ENCODE measurements at places on chromosomes 7 and 10. TPM values are rescaled to one million over a fixed set of nuclear protein-coding genes. Genes with fewer than 3 reads are reported as not detected.

PHKG1 gene
- total RNA-seq = 1.8 TPM

DNA sequence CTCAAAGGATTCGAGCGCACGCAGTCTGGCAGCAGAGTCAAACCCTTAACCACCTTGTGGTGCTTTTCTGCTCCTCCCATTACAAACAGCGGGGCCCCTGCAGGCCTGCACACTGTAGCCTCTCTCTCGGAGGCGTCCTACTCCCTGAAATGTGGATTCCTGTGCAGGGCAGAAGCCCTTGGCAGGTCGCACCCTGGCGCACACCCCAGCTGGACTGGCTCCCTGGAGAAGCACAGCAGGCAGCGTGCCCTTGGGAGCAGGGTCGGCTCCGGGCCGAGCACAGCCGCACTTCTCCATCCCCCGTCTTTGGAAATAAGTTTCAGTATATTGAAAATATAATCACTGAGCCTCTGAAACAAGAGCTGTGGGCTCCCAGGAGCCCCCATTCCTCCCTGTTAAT lies 144.1 kb downstream of the C10orf105 start:
- peaks cover 7% of the 10 kb centered on the region for H3K27me3 ChIP-seq
- no peaks in the 10 kb centered on the region for H3K36me3 ChIP-seq
- H3K4me3 ChIP-seq = no peak overlapping the region
- no peaks in the 10 kb centered on the region for H3K4me1 ChIP-seq
- DNase-seq = peak; percentile 26

DNA sequence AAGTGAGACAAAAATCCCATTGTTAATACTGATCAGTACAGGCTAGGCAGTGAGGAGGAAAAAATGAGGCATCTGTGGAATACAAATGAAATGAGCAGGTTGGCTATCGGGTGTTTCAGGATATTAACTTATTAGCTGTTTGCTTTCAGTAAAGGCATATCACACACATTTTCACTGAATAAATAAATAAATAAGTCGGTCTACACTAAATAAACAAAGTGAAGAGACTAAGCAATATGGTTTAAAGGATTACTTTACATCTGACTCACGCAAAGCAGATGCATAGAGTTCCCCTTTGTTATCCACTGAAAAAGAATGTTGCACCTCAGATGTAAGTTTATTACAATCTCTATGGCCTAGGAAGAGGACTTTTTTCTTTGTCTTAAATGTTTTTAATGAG lies 6.3 kb upstream of the SEMA3A start:
- H3K27me3 ChIP-seq = no peaks in the 10 kb centered on the region
- no peak for DNase-seq
- H3K27ac ChIP-seq = no peak overlapping the region
- no peaks in the 10 kb centered on the region for H3K36me3 ChIP-seq
- H3K4me1 ChIP-seq = no peaks in the 10 kb centered on the region

- DNase-seq = no peak
- no peak overlapping the region for H3K4me3 ChIP-seq
- H3K36me3 ChIP-seq = no peaks in the 10 kb centered on the region
- no peaks in the 10 kb centered on the region for H3K4me1 ChIP-seq
- H3K27me3 ChIP-seq = peaks cover 27% of the 10 kb centered on the region
Observed at GRCh38 chr10:11014671-11015445, 2.8 kb upstream of the CELF2 start.

GFRA1 gene
- total RNA-seq = 76.6 TPM

ASZ1 gene
- not detected for total RNA-seq

- H3K4me1 ChIP-seq = no peaks in the 10 kb centered on the region
- no peak overlapping the region for H3K4me3 ChIP-seq
- H3K27ac ChIP-seq = no peak overlapping the region
- H3K36me3 ChIP-seq = no peaks in the 10 kb centered on the region
Observed at GRCh38 chr10:103564776-103565520, 71.4 kb downstream of the NEURL1 start.

- no peaks in the 10 kb centered on the region for H3K27me3 ChIP-seq
- peaks cover 43% of the 10 kb centered on the region for H3K4me1 ChIP-seq
- H3K27ac ChIP-seq = peak overlapping the region; percentile 87
- peak; percentile 89 for DNase-seq
- H3K4me3 ChIP-seq = peak overlapping the region; percentile 81
Observed at GRCh38 chr7:47582764-47583738, 1.1 kb upstream of the TNS3 start.

DNA sequence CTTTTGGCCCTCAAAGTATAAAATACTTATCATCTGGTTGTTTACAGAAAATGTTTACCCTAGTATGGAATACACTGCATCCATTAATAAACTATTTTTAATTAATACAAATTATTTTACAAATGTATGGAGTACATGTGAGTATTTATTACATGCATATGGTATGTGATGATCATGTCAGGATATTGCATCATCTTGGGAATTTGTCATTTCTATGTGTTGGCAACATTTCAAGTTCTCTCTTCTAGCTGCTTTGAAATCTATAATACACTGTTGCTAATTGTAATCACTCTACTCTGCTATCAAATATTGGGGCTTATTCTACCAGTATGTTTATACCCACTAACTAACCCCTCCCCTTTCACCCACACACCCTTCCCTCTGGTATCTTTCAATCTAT lies 103.9 kb upstream of the THSD7A start:
- H3K36me3 ChIP-seq = no peaks in the 10 kb centered on the region
- no peaks in the 10 kb centered on the region for H3K4me1 ChIP-seq
- DNase-seq = no peak
- no peaks in the 10 kb centered on the region for H3K27me3 ChIP-seq
- H3K4me3 ChIP-seq = no peak overlapping the region
- H3K27ac ChIP-seq = no peak overlapping the region

DNA sequence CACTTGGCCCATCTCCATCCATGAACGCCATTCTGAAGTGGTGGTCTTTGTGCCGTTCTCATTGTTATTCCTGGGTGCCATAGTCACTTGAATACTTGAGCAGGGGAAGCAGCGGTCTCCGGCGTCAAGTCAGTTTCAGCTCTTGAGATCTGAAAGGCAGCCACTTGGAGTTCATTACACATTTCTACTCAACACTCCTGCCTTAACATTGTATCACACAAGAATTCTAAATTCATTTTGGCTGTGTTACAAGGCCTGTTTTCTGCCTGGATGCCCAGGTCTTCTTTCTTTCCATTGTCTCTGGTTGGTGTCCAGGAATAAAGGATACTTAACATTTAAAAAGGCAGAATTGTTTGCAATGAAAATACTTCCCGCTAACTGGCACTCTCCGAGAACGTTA lies 69.0 kb upstream of the RAB11FIP2 start:
- H3K27me3 ChIP-seq = no peaks in the 10 kb centered on the region
- no peak overlapping the region for H3K4me3 ChIP-seq
- no peak overlapping the region for H3K27ac ChIP-seq
- peak; percentile 45 for DNase-seq
- no peaks in the 10 kb centered on the region for H3K36me3 ChIP-seq
- H3K4me1 ChIP-seq = no peaks in the 10 kb centered on the region

DNA sequence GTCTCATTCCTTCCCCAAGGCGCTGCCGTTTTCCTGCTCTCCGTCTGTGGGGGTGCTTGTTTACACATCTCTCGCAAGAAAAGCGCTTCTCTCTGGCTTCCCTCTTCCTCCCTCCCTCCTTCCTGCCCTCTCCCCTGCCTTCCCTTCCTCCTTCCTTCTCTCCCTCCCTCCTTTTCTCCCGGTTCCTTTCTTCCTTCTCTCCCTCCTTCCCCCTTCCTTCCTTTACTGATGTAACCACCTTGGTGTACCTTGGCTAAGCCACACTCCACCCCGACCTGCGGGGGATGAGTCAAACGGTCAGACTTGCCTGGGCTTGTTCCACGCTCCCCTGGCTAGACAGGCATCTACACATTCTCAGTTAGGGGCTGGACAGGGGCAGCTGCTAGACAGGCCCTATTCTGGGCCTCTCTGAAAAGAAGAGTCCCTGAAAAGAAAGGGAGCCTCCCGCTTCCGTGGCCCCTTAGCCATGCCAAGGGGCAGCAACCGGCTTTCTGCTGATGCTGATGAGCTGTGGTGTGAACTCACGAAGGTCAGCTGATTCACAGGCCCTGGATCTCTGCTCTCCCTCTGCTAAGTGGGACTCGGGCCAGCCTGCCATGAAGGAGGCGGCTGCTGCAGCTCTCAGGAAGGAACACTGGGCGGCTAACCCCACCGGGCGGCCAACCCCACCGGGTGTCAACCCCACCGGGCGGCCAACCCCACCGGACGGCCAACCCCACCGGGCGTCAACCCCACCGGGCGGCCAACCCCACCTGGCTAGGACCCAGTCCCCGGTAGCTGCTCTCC lies 216.8 kb downstream of the TCERG1L start:
- H3K36me3 ChIP-seq = no peaks in the 10 kb centered on the region
- H3K27ac ChIP-seq = no peak overlapping the region
- no peak overlapping the region for H3K4me3 ChIP-seq
- H3K4me1 ChIP-seq = no peaks in the 10 kb centered on the region
- peak; percentile 32 for DNase-seq
- no peaks in the 10 kb centered on the region for H3K27me3 ChIP-seq

GRCh38 chr10:133096616-133097269 lies 9.0 kb downstream of the ADGRA1 start:
- H3K4me1 ChIP-seq = no peaks in the 10 kb centered on the region
- H3K36me3 ChIP-seq = no peaks in the 10 kb centered on the region
- H3K27me3 ChIP-seq = peaks cover 7% of the 10 kb centered on the region
- no peak for DNase-seq
- H3K4me3 ChIP-seq = no peak overlapping the region

DNA sequence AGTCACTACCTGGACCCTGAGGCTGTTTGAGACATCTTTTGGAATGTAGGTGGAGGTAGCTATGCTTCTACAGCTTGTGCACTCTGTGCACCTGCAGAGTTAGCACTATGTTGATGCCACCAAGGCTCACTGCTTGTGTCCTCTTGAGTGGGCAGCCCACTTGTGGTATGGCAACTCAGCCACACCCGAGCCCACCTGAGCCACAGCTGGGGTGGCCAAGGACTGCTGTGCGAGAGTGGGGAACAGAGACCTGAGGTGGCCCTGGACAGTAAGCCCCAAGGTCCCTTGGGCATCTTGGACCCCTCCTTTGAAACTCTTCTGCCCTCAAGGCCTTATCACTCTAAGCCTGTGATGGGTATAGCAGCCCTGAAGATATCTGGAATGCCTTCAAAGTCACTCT lies 25.7 kb downstream of the MYO1G start:
- peaks cover 23% of the 10 kb centered on the region for H3K27me3 ChIP-seq
- no peak overlapping the region for H3K27ac ChIP-seq
- no peak overlapping the region for H3K4me3 ChIP-seq
- no peaks in the 10 kb centered on the region for H3K4me1 ChIP-seq
- H3K36me3 ChIP-seq = no peaks in the 10 kb centered on the region

OTUD1 gene
- total RNA-seq = 11.5 TPM

- H3K27ac ChIP-seq = no peak overlapping the region
- H3K36me3 ChIP-seq = no peaks in the 10 kb centered on the region
- no peaks in the 10 kb centered on the region for H3K4me1 ChIP-seq
- H3K27me3 ChIP-seq = peaks cover 4% of the 10 kb centered on the region
- DNase-seq = no peak
Observed at GRCh38 chr10:58993480-58994221, 182.8 kb upstream of the PHYHIPL start.

UPK3BL1 gene
- total RNA-seq = 13.8 TPM

GRCh38 chr7:157565981-157566630 lies 229.3 kb downstream of the DNAJB6 start:
- DNase-seq = no peak
- no peak overlapping the region for H3K27ac ChIP-seq
- no peak overlapping the region for H3K4me3 ChIP-seq
- H3K36me3 ChIP-seq = no peaks in the 10 kb centered on the region

DNA sequence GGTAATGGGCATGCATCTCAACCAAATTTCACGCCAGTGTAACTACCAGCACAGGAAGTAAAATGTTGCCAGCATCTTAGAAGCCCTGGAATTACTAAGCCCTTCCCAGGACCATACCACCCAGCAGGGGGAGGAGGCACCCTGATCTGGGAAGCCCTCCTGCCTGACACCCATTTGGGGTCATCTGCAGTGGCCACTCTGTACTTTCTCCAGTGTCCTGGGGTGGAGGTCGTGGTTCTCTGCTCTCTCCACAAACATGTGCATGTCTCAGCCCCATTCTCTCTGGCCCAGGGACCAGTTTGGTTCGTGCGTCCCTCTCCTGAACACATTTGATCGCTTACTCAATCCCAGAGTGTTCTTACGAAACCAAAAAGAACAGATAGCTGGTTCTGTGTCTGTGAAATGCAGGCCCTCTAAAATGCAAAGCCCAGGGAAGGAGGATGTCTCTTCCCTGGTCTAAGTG lies 9.4 kb upstream of the LRRC27 start:
- DNase-seq = no peak
- H3K27ac ChIP-seq = peak overlapping the region; percentile 70
- no peaks in the 10 kb centered on the region for H3K27me3 ChIP-seq

DNA sequence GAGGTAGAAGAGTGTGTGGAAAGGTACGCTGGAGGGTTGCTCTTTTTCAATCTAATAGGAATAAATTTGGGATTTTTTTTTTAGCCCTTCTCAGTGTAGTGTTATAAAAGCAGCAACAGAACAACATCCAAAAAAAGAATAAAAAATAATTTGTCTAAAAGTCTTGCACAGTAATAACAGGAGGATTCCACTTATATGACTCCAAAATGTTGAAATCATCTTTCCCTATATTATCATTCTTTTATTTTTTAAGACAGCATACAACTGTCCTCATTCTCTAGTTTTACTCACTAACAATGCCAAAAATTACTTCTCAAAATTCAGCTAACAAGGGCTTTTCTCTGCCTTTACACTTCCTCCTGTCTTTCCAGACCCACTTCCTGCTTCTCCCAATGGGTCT lies 27.8 kb downstream of the IL2RA start:
- H3K27ac ChIP-seq = no peak overlapping the region
- no peaks in the 10 kb centered on the region for H3K36me3 ChIP-seq
- H3K4me3 ChIP-seq = no peak overlapping the region
- no peak for DNase-seq
- peaks cover 26% of the 10 kb centered on the region for H3K27me3 ChIP-seq

GRCh38 chr10:14345262-14345661 lies 14.5 kb upstream of the FRMD4A start:
- no peaks in the 10 kb centered on the region for H3K4me1 ChIP-seq
- H3K4me3 ChIP-seq = no peak overlapping the region
- H3K27me3 ChIP-seq = peaks cover 24% of the 10 kb centered on the region
- H3K27ac ChIP-seq = no peak overlapping the region

GARIN1A gene
- total RNA-seq = 2.1 TPM

- H3K27ac ChIP-seq = no peak overlapping the region
- H3K36me3 ChIP-seq = no peaks in the 10 kb centered on the region
- no peaks in the 10 kb centered on the region for H3K4me1 ChIP-seq
- H3K27me3 ChIP-seq = no peaks in the 10 kb centered on the region
- H3K4me3 ChIP-seq = no peak overlapping the region
- DNase-seq = peak; percentile 45
Observed at GRCh38 chr10:82969405-82969804, 1094.4 kb downstream of the NRG3 start.

TMEM106B gene
- total RNA-seq = 73.1 TPM

- peaks cover 16% of the 10 kb centered on the region for H3K4me1 ChIP-seq
- DNase-seq = no peak
- H3K4me3 ChIP-seq = peak overlapping the region; percentile 97
- H3K27me3 ChIP-seq = no peaks in the 10 kb centered on the region
Observed at GRCh38 chr10:16816171-16816570, 1.1 kb downstream of the RSU1 start.

- no peaks in the 10 kb centered on the region for H3K4me1 ChIP-seq
- no peak overlapping the region for H3K4me3 ChIP-seq
- H3K27me3 ChIP-seq = peaks cover 8% of the 10 kb centered on the region
- no peak overlapping the region for H3K27ac ChIP-seq
- H3K36me3 ChIP-seq = no peaks in the 10 kb centered on the region
Observed at GRCh38 chr10:12898271-12898670, 103.2 kb downstream of the CCDC3 start.
